ENCODE measurements at places on chromosomes 13 and 19.

DNA sequence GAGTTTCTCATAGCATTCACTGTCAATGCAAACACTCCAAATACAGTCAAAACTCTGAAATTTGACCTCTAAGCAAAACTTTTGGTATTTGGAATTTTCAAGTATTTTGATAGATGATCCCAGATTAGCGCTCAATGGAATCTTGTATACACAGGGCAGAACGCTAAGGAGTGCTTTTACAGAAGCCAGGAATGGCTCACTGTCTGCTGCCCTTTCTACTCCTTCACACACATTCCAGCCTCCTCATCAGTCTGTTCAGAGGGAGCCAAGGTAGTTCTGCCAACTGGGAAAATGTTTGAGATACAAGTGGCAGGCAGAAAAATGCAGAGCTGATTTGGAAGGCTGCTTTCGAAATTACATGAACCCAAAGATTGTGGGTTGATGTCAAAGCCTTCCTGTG, 4.4 kb upstream of the STARD13 start:
- DNase-seq, result no peak

- DNase-seq, result no peak
Measured at GRCh38 chr13:23289917-23290357, 109.2 kb downstream of the SGCG start.

- no peak for DNase-seq
Measured at GRCh38 chr13:50446611-50447010, 396.9 kb downstream of the DLEU7 start.

- no peak for DNase-seq
Measured at GRCh38 chr19:7255631-7256030, 38.6 kb downstream of the INSR start.

GRCh38 chr13:31199527-31199848, 287 bp upstream of the B3GLCT start:
- DNase-seq, result no peak

GRCh38 chr13:74336546-74336945, 202.3 kb upstream of the KLF12 start:
- no peak for DNase-seq

DNA sequence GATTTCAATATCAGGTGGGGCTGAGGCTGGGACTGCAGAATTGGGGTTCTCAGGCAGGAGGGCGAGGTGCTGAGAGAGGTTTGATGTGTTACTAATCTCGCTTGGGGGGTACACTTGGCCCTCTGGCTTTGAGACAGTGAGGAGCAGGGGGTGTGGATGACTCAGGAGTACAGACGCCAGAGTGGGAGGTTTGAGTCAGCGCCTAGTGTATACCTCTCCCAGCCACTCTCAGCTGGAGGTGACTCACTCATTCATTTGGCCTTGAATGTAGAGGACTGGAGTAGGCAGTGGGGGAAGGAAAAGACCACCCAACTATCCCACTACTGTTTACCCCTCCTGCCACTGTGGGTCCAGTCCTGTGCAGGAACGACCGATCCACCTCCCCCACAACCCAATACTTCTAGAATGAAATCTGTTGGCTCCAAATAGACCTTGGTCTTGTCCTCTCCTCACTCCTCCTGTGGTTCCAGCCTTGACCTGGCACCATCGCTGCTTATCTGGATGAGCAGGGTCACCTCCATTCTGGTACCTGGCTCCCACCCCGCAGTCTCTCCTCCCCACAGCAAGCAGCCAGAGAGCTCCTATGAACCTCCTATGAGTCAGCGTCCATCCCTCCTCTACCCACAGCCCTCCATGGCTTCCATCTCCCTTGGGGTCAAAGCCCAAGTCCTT, 20.1 kb upstream of the ZNRF4 start:
- peak; percentile 45 for DNase-seq

DNA sequence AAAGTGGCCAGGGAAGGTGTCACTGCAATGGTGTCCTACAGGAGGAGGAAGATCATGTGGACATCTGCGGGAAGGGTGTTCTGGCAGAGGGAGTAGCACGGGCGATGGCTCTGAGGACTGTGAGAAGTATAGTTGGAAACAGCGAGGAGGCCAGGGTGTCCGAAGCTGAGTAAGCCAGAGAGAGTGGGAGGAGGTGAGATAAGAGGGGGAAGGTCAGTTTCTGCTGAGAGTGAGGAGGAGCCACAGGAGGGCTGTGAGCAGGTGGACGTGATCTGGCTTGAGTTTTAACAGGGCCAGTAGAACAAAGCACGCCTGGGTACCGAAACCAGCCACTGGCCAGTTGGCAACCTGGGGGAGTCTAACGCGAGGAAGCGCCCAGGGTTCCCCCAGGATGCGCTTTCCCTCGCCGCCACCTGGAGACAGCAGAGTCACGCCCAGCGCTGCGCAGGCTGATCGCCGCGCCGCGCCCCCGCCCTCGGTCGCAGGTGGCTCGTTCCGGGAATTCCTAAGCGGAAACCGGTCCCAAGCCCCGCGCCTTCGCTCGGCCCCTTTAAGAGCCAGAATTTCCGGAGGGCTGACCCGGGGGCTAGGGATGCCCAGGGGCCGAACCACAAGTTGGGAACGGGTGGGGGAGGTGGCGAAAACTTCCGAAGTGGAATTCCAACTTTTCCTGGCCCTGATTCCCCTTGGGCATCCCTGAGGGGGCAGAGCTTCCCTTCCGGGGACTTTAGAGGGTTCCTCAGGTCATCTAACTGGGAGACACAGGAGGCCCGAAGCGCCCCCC, 1.1 kb upstream of the LSR start:
- DNase-seq, result peak; percentile 68

DNA sequence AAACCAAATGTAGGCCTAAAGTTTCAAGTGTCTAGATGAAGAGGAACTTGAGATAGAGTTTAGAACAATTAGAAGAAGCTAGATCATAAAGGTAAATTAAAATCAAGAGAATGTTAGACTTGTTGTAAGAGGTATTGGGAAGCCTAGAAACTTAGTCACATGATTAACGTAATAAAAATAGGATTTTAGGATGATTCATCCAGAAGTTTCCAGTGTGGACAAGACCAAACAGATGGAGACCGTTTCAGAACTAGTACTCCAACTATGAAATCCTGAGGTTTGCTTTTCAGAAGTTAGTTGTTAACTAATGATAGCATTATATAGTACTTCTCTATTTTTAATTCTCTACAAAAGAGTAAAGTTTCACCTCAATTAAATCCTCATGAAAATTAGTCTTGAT, 104.9 kb downstream of the MZT1 start:
- no peak for DNase-seq

DNA sequence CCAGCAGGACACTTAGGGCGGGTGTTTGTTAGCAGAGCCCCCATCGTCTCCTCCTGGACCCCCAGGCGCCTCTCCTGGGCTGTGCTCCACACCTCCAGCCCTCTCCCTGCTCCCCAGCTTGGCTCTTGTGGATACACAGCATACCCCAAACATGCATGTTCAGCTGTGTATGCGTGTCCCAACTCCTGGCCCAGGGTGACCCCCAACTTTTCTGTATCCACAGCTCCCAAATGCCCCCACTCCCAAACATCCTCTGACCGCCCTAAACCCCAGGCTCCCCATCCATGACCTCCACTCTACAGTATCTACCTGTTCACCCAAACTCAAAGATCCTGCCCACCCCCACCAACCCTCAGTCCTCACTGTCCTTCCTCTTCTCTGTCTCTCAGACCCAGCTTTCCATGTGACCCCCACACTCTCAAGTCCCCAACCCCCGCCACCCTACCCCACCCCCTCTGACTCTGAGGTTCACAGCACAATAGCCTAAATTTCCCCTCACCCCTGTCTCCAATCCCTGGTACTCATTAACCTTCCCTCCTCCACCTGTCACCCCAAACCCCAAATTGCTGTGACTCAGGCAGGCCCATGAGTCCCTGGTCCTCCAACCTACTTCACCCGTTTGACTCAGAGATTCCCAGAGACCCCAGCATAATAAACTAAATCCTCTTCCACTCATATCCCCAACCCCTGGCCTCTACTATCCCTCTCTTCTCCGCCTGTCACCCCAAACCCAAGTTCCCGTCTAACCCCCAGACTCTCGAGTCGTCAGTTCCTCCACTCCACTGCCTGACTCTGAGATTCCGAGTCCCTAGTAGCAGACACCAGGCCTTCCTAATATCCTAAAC, 968 bp downstream of the UBE2M start:
- no peak for DNase-seq

- no peak for DNase-seq
Measured at GRCh38 chr13:70188567-70188966, 80.3 kb upstream of the KLHL1 start.

DNA sequence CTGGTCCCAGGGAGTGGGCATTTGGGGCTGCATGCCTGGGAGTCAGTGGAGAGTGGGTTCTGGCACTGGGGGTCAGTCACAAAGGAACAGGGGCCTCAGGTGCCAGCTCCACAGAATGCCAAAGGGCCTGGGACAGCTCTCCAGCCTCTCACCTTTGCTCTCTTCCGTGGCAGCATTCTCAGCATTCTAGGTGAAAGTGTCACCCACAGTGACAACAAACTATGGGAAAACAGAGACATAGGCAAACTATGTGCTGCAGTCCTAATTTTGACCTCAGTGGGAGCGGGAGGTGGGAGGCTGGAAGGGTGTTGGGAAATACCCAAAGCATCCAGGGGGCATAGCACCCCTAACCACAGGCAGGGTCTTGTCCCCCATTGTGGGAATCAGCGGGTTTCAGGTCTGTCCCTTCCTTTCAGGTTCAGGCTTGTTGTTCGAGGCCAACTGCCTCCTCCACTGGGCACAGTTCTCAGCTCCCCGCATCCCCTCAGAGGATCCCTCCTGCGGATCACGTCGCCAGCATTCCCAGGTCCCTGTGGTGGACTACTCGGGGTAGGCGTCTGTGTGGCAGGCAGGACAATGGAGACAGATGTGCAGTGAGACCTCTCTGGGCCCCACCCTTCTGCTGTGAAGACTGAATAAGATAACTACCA, 52.4 kb downstream of the TSHZ3 start:
- no peak for DNase-seq

DNA sequence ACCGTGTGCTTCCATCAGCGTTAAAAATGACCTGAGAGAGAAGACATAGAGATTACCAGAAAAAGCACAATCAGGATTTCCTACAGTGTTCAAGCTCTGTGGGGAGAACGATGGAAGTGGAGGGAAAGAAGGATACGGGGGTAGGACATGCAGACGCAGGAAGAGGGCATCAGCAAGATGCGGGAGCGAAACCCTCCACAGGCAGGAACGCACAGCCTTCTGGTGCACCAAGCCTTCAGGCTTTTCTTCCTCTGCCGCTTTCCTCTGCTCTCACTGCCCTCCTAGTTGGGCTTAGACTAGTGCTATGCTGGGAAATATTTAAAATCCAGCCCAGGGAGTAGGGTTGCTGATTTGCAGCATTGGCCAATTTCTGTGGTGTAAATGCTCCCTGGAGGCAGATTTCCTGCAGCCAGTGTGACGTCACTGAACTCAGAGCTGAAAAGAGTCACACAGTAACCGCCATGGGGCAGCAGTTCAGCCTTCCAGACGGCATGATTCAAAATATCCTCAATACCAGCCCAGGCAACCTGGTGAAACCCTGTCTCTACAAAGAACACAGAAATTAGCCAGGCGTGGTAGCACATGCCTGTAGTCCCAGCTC, 205.1 kb upstream of the SOX1 start:
- no peak for DNase-seq

DNA sequence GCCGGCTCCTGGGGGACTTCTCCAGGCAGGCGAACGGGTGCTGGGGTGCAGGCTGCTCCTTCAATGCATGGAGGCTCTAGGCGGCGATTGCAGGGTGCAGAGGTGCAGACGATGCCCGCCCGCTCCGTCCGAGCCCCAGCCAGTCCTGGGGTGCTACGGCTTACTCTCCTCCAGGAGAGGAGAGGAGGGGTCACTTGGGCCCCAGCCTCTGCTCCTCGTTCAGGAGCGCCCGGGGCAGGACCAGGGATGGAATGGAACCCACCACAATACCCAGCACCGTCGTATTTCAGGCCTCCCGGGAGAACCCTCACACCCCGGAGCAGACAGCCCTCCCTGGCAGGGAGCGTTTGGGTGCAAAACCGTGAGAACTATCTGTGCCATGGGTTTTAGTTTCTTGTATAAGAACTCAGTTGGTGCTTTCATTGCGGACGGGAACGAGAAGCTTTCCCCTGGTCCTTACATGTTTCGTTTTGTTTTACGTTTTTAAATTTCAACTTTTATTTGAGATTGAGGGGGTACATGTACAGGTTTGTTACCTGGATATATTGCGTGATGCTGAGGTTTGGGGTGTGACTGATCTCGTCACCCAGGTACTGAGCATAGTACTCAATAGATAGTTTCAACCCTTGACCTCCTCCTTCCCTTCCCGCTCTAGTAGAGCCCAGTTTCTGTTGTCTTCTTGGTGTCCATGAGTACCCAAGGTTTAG, 46.8 kb downstream of the ARHGEF18 start:
- DNase-seq, result peak; percentile 14

- DNase-seq, result peak; percentile 78
Measured at GRCh38 chr13:33610438-33611120, 207.4 kb upstream of the RFC3 start.

DNA sequence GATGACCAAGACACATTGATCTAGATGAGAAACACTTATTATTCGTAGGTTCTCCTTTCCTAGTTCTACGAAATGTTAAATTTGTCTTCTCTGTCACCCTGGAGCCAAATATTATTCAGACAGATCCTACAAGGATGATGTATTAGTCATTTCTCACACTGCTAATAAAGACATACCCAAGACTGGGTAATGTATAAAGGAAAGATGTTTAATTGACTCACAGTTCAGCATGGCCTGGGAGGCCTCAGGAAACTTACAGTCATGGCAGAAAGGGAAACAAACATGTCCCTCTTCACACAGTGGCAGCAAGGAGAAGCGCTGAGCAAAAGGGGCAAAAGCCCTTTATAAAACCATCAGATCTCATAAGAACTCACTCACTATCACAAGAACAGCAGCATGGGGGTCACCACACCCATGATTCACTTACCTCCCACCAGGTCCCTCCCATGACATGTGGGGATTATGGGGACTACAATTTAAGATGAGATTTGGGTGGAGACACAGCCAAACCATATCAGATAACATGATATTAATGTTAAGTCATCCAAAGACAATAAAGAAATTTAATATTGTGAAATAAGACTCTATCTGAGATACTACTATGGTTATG, 1248.8 kb upstream of the SLC10A2 start:
- DNase-seq, result no peak

DNA sequence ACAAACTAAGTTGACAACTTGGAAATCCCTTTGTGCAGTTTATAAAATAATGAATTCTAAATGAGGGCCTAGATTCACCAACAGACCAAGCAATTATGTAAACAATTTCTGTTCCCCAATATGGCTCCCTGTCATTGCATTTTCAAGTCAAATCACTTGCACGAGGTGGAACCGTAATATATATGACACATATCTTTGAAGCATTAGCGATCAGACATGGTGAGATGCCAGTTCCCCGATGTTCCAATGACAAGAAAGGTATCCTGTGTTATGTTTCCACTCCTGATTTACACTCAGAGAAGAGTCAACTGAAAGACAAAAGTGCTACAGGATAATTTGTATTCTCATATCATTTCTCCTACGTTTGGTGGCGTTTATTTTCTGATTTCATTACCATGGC, 108.5 kb upstream of the TDRD3 start:
- DNase-seq, result no peak

DNA sequence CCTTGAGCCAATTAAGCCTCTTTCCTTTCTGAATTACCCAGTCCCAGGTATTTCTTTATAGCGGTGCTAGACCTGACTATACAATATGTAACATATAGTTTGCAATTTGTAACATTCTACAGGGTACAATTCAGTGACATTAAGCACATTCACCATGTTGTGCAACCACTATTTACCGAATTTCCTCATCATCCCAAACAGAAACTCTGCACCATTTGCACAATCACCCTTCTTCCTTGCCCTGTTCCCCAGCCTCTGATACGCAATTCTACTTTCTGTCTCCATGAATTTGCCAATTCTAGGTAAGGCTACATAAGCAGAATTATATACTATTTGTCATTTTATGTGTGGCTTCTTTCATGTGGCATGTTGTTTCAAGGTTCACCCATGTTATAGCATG, 13.7 kb upstream of the SIGLEC10 start:
- no peak for DNase-seq
